ENCODE measurements at places on chromosomes 3 and 15. TPM values are rescaled to one million over a fixed set of nuclear protein-coding genes. Genes with fewer than 3 reads are reported as not detected.

- H3K36me3 ChIP-seq, result peaks cover 28% of the 10 kb centered on the region
- H3K4me3 ChIP-seq, result peak within 1 kb of the TSS; percentile 49
- peaks cover 48% of the 10 kb centered on the region for H3K4me1 ChIP-seq
- peak; percentile 87 for DNase-seq
Measured at GRCh38 chr15:42156243-42156922, at the start of gene PLA2G4F. Gene PLA2G4F (minus strand): TSS chr15:42156636. CDS start chr15:42156549, 87 bp downstream.

DNA sequence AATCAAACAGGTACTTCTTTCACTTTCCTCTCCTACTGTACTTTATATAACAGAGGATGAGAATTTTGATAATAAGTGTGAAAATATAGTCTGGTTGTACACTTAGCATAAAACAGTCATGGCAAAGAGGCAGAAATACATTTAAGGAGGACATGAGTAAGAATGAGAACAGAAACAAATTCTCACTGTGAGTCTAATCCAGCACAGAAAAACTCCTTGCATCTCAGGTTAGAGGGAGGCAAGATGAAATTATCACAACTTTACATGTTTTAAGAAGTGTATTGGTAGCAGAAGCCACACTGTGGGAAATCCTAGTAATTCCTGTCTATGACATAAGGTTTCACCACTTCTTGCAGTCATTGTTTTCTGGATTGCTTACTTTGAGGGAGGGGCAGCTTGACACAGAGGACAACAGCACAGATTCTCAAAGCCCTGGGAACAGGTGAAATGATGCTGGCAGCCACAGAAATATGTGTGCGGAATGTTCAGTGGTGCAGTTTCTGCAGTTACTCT, 733.6 kb upstream of the GBE1 start:
- no peaks in the 10 kb centered on the region for H3K27me3 ChIP-seq
- H3K4me1 ChIP-seq, result no peaks in the 10 kb centered on the region
- DNase-seq, result no peak
- H3K36me3 ChIP-seq, result no peaks in the 10 kb centered on the region

- H3K4me3 ChIP-seq, result peak within 1 kb of the TSS; percentile 58
- H3K27me3 ChIP-seq, result no peaks in the 10 kb centered on the region
- H3K36me3 ChIP-seq, result no peaks in the 10 kb centered on the region
- peaks cover 26% of the 10 kb centered on the region for H3K4me1 ChIP-seq
- peak; percentile 96 for DNase-seq
- H3K27ac ChIP-seq, result peak within 1 kb of the TSS; percentile 77
Measured at GRCh38 chr3:169812332-169813235, at the start of the genes LRRC34 and LRRIQ4. Gene LRRC34 (minus strand): TSS chr3:169812904. CDS start chr3:169812548, 356 bp downstream. Gene LRRIQ4 (plus strand): TSS chr3:169812870. CDS start chr3:169821922, 9,052 bp downstream.

- no peaks in the 10 kb centered on the region for H3K27me3 ChIP-seq
- no peak overlapping the region for H3K27ac ChIP-seq
- no peak for DNase-seq
Measured at GRCh38 chr15:101444015-101444414, 45.5 kb downstream of the PCSK6 start.

- H3K4me3 ChIP-seq, result no peak overlapping the region
- no peak for DNase-seq
- H3K27ac ChIP-seq, result no peak overlapping the region
- no peaks in the 10 kb centered on the region for H3K36me3 ChIP-seq
Measured at GRCh38 chr15:71332431-71333004, 217.2 kb downstream of the THSD4 start.

The CMTM7 gene
- 39.4 TPM for total RNA-seq

The BCHE gene
- total RNA-seq, result 2.3 TPM
